Inflammatory macrophage treated with lipopolysaccharide for 4 hours (primary cell): ENCODE measurements at places on chromosomes 6 and 20.

GRCh38 chr6:36967301-36967700, 12.8 kb downstream of the PI16 start:
- DNase-seq, result no peak

DNA sequence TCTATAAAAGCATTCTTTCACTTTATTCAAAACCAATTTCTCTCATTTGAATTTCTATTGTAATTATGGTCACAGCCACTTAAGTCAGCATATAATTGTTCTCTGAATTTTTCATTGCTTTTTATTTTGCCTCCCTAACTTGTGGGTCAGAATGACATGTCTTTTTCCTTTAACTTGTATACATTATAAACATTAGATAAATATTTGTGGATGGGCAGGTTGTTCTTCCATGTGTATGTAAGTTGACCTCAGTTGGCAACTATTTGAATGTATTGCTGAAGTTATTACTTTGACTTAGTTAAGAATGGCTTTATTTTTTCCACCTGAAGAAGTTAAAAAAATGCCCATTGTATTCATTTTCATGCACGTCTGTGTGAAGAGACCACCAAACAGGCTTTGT, 83.0 kb upstream of the MAP3K7 start:
- DNase-seq, result no peak

DNA sequence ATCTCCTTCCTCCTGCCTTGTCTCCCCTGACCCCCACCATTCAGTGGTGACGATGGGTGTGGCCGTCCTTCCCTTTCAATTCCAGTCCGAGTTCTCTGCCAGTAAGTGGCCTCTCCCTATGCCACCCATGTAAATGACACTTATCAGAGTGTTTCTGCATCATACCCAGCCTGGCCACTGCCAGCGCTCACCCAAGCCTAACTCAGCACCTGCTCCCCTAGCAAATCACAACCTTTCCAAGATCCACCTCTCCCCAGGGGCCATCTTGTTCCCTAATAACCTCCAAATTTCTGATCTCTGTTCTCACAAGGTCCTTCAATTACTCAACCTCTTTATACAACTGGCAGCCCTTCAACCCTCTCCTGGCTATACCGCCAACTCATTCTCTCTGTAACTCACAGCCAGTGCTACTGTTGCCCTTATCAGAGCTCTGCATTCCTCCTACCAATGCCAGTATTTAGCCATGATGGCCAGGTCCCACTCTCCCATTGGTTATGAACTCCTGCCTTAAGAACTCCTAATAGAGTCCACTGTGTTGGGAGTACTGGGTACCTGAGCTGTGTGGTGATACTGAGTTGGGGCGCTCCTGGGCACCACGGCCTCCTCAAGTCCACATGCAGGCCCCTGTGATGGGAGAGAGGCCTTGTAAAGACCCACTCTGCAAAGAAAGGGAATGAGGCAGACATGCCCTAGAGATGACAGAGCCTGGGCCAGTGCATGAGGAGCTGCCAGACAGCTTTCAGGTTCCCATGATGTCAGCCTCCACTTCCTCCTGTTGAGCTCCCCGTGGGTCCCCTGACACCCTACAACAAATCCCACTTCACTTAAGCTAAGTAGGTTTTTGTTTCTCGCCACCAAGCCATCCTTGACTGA, 187.4 kb upstream of the RREB1 start:
- peak; percentile 47 for DNase-seq

GRCh38 chr20:62412194-62413024, 5.3 kb upstream of the CABLES2 start:
- DNase-seq, result no peak

DNA sequence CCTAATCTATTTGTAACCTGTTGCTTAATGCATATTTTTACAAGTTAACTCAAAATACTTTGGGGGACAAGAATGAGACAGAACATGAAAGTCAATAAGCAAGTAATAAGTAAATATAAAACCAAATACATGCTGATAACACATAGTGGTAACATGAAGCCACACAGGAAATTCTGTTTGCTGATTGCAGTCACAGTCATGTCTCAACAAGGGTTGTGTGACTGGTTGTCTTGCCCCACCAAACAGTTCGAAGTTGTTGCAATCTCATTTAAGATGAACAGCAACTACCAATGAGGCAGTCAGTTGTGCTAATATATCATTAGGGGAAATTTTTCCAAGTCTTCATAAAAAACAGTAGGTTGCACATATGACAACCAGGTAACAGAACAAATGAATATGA, 14.5 kb downstream of the CD24 start:
- DNase-seq, result no peak

- no peak for DNase-seq
These were observed 46.7 kb downstream of the NOX3 start for GRCh38 chr6:155408981-155409380.
